ENCODE measurements at places on chromosomes 1 and 21.

GRCh38 chr1:1137256-1138045, 21.6 kb upstream of the C1orf159 start:
- no peak for DNase-seq

- no peak for DNase-seq
These were observed 40.5 kb downstream of the GLIS1 start for GRCh38 chr1:53698384-53698980.

- no peak for DNase-seq
These were observed 19.3 kb upstream of the TMEM51 start for GRCh38 chr1:15134285-15134684.

- DNase-seq = no peak
These were observed 23.8 kb downstream of the RPS27 start for GRCh38 chr1:154014154-154014907.

GRCh38 chr1:202192770-202193613, 607 bp upstream of the LGR6 start:
- no peak for DNase-seq

DNA sequence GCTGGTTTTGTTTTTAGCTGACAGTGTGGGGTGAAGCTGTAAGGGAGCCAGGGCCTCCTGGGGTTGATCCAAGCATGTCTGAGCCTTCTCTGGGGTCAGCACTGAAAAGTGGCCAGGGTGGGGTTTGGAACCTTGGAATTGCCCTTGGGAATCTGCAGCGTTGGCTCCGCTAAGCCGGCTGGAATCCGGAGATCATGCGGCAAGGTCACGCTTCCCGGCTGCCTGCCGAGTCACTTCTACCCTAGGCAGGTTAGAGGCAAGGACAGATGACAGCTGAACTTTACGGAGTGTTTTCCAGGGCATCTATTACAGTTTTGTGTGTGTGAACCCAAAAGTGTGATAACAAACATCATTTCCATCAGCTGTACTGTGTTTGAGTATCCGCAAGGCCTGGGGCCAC, 17.1 kb downstream of the ABCG1 start:
- DNase-seq = no peak

DNA sequence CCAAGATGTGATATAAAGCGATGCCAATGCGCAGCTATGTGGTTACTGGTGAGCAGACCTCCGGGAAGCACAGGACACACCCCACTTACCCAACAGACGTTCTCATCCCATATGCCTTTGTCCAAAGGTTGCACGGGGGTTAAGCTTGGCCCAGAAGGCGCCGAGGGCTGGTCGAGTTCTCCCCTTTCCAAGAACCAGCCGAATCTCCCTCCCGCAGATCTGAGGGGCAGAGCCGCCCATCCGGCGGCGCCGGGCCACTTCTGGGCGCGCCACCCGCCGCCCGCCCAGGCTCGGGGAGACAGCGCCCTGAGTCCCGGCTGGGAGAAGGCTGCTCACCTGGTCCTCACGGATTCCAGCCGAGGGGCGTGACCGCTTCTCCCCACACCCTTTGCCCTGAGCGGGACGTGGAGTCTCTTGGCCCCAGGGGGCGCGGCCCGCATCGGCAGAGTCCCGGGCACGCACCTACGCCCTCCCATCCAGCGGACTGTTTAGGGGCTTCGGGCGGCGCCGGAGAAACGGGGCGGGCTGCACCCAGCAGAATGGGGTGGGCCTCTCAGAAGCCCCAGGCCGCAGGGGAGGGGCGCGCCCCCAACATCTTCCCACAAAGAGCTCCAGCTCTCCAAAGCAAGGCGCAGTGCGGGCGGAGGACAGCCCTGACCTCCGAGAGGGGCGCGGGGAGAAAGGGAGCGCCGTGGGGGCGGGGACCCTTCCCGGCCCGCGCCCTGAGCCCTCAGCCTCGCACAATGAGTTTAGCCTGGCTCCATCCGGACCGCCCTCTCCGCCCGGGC, 615 bp downstream of the GPR161 start:
- no peak for DNase-seq

GRCh38 chr1:171611306-171611705, 10.7 kb upstream of the MYOCOS start:
- DNase-seq = no peak

- no peak for DNase-seq
These were observed 368.1 kb upstream of the ADGRL2 start for GRCh38 chr1:81432654-81433109.

DNA sequence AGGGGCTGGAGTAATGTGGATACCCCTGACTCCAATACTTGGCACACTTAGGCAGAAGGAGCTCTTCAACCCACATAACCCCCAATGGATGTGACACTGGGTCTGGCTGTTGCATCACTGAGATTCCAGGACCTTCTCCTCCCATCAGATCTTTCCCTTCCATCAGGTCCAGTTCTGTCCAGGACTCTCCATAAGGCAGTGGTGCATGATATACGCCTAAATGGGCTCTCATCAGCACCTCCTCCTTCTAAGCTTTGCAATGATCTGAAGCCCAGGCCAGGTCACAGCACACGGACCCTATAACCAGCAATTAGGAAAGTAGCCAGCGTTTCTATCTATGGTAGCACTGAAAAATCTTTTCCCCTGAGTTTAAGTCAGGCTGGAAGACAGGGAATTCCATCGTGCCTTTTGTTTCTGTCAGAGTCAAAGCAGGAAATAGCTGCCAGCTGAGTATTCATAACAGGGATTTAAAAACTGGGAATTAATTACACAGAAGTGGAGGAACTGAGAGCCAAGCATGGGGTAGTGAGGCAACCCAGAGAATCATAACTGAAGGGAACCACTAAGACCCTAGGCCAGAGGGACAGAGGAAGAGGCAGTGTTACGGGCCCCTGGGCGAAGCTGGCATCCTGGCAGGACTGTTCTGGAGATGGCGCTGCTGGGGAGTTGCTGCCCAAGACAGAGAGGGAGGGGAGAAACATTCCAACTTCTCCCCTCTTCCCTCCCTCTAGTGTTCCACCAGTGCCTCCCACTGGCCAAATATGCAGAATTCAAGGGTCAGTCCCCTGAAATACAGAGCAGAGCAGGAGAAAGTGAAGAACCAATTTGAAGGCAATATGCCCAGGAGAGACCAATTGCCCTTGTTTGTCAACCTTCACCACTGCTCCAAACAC, 37.5 kb upstream of the HOOK1 start:
- no peak for DNase-seq

- no peak for DNase-seq
These were observed 193.0 kb downstream of the GPR52 start for GRCh38 chr1:174640783-174641182.

DNA sequence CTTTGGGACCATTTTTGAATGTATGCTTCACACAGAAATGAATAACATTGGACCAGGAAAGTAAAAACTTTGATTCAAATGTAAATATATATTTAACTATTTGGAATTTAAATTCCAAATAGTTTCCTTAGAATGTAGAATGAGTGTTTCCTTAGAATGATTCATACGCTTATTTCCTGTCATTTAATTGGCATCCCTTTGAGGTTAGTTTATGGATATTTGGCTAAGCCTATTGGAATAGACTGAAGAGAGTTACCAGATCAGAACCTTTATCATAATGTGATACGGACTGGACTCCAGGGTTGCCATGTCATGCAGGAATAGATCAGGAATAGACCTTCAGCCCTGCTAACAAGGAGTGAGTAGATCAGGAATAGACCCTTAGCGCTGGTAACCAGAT, 133.1 kb downstream of the TNNI3K start:
- DNase-seq = no peak

DNA sequence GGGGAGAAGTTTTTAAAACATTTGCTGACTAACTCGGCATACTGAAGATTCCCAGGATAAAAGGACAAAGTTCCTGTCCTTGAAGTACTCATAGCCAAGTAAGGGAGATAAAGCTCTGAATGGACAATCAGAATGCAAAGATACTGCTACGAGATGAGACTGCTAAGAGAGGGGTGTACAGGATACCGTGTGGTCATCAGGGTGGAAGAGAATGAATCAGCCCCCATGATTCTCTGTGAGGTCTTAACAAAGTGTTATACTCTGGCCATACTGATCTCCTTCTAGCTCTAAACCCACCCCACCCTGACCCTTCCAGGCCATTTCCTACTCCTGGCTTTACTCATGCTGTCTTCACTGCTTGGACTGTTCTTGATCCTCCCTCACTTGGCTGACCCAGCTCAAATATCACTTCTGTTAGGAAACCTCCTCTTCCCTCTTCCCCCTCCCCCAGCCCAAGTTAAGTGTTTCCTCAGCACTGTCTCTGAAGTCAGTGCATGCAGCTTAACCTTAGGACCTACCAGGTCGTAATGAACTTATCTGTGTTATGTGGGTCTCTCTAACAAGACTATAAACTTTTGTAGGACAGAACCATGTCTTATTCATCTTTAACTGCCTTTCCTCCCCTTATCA, 15.8 kb upstream of the MAGOH start:
- DNase-seq = no peak

DNA sequence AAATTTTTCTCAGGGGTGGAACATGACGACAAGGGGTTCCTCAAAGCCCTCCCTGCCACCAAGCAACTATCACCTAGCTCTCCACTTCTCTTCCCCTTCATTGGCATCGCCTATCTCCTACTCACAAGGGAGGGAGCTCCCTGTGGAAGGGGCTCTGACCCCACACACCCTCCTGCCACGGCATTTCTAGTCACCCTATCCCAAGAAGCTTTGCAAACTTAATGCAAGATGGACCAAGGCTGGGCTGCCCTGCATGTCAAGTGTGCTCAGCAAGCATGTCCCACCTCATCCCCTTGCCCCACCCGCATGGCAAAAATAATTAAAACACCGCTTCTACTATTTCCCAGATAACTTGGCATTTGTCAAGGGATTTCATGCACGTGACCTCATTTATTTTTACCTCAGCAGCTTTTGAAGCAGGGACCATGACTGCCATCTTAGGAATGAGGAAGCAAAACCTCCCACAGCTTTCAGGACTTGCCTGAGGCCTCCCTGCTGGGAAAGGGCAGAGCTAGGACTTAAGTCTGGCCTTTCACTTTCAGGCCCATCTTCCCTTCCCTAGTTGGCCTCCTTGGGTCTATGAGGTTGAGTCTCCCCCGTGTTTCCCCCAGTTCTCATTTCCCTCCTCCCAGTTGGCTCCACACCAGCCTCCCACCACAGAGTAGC, 161.3 kb downstream of the TSEN15 start:
- DNase-seq = no peak

GRCh38 chr1:154479764-154480421, 22.1 kb upstream of the TDRD10 start:
- peak; percentile 85 for DNase-seq

GRCh38 chr1:44225761-44226160, 12.5 kb downstream of the DMAP1 start:
- no peak for DNase-seq

DNA sequence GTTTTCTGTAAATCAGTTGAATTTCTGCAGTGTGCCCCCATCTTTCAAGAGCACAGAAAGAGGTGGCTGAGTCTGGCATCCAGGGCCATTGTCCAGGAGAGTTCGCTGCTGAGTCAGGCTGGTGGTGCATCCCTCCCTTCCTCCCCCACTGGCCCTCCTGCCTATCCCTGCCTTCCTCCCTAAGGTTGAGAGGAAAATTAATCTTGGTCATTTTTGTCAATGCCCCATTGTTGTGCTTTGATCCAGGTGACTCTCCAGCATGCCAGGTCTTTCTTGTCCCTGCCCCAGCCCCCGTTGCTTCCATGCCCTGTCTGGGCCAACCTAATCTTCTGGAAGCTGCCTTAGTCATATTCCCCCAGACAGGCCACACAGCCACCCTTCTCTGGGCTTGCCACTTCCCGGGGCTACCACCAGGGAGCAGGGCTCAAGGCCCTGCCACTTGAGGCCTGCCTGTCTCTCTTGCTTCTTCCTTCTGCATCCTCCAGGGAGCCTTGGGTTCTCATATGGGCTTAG, 26.6 kb downstream of the PROK1 start:
- DNase-seq = no peak

DNA sequence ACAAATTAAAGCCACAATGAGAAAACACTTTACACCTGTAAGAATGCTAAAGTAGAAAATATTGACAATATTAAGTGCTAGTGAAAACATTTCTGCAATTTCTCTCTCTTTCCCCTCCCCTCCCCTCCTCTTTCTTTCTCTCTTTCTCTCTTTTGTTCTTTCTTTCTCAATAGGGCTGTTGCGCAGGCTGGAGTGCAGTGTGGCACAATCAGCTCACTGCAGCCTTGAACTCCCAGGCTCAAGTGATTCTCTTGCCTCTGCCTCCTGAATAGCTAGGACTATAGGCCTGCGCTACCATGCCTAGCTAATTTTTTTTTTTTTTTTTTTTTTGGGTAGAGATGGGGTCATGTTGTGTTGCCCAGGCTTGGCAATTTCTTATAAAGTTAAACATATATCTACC, 5.9 kb upstream of the SHISAL2A start:
- DNase-seq = no peak

- DNase-seq = no peak
These were observed 4.2 kb downstream of the HHAT start for GRCh38 chr1:210332719-210333398.

DNA sequence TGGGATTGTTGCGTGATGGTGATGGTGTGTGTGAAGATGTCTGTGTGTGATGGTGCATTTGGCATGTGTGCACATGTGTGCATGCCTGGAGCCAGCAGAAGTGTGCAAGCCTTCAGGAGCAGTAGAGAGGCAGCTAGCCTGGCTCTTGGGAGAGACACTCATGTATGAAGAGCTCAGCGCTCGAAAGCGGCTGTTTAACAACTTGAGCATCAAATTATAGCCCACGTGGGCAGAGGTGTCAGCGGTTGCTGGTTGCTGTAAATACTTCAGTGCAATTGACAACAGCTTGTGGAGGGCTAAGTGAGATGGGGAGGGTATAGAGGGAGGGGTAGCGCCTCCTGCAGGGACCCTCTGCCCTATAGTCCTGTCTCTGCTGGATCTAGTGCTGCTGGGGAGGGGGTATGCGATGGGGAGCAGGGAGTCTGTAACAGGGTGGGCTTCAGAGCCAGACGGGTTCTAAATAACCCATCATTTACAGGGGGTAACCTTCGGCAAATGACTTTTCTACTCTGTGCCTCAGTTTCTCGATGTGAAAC, 21.5 kb downstream of the FOXD2 start:
- DNase-seq = peak; percentile 23

DNA sequence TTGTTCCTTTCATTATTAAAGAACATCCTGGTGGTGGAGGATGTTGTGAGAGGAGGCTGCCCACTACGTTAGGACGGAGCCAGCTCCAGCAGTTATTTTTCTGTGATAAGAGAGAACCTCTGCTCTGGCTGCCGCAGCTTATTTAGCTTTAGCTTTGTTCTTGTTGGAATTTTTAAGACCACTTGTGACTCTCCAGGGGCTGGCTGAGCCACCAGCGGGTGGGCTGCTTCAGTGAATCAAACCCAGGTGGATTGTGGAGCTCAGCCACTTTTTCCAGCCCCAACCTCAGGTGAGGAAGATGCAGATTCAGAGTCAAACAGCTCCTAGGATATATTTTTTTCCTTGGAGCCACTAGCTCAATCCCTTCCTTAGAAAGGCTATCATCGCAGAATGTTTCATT, 83.1 kb upstream of the CTTNBP2NL start:
- no peak for DNase-seq

- DNase-seq = no peak
These were observed 77.3 kb upstream of the BCAR3 start for GRCh38 chr1:93758842-93759515.

GRCh38 chr1:87968197-87968955, 639.7 kb downstream of the LMO4 start:
- no peak for DNase-seq
